ENCODE measurements at places on chromosomes 4 and X.

GRCh38 chr4:65968831-65969558, 298.7 kb upstream of the EPHA5 start:
- DNase-seq: no peak

GRCh38 chr4:8123389-8123788, 35.2 kb downstream of the ABLIM2 start:
- DNase-seq: no peak

- DNase-seq: no peak
Measured at GRCh38 chr4:114146947-114147618, 167.6 kb upstream of the ARSJ start.

DNA sequence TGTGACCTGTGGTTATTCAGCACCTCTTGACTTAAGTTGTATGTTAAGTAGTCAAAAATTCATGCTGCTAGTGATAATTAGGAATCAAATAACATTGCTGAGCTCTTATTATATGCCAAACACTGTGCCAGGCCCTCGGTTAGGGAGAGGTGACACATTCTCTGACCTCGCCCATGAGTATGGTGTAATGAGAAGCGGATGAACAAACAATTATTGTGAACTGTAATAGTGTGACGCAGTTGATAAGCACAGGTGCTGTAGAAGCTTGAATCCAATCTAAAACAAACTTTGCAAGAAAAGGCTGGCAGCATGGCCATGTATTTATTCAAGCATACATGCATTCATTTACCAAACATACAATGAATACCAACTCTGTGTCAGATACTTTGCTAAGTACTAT, 303.5 kb upstream of the HS3ST1 start:
- no peak for DNase-seq
